ENCODE measurements at places on chromosomes 16 and 17. TPM values are rescaled to one million over a fixed set of nuclear protein-coding genes. Genes with fewer than 3 reads are reported as not detected.

ABCC12 gene
- not detected for polyA plus RNA-seq

GPT2 gene
- polyA plus RNA-seq, result 22.3 TPM

BRD7 gene
- polyA plus RNA-seq, result 51.7 TPM

SLC25A11 gene
- polyA plus RNA-seq, result 38.5 TPM

TNP2 gene
- polyA plus RNA-seq, result not detected

DNA sequence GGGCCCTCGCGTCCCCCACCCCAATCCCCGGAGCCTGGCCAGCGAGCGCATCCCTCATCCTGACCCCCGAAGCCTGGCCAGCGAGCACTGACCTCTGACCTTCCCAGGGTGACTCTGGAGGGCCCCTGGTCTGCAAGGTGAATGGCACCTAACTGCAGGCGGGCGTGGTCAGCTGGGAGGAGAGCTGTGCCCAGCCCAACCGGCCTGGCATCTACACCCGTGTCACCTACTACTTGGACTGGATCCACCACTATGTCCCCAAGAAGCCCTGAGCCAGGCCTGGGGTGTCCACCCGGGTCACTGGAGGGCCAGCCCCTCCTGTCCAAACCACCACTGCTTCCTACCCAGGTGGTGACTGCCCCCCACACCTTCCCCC lies 2.3 kb downstream of the TPSD1 start:
- DNase-seq, result no peak

DNA sequence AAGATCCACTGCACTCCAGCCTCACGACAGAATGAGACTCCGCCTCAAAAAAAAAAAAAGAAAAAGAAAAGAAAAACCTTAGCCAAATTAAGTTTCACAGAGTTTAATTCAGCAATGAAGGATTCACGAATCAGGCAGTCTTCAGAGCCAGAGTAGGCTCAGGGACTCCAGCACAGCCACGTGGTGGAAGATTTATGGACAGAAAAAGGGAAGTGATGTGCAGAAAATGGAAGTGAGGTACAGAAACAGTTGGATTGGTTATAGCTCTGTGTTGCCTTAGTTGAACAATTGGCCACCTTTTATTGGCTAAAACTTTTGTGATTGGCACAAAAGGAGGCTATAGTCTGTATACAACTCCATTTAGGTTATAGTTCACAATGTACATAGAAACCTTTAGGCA lies 256.6 kb downstream of the HS3ST3B1 start:
- no peak for DNase-seq

DNA sequence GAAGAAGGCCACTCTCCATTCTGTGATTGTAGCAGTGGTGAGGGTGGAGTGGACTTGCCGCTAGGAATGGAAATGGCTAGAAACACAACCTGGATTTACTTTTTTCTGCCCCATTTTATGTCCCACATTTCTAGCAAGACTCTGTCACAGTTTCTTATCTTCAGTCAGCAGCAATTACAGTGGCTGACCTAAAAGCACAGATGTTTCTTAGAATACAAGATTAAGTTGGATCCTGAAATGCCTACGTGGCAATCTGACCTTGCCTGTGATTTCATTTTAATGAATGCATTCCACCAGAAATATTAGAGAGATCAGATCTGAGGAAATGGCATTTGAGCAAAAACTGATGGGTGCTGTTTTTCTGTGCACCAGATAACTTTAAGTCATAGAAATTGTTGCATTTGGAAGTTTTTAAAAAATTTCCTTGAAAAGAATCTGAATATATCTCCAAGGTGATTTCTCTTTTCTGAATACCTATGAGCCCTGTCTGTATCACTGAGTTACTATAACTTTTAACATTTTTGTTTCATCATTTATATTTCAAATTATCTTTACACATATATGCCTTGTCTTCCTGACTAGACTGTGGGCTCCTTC lies 5.4 kb downstream of the HEATR3 start:
- no peak for DNase-seq

DNA sequence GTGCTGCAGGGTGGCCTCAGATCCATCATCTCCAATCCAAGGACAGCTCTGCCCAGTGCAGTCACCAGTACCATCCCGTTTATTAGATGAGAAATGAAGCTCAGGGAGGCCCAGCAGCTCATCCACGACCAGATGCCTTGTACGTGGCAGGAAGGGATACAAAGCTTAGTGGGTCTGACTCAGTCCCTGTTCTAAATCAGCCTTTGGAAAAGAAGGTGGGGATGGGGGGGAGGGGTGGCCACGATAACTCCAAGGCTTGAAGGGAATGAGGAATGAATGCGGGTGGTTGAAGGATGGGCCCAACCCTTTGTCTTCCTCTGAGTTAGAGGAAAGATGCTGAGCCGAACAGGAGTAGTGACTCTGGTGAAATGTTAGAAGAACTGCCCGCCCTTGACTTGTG lies 25.8 kb downstream of the LLGL2 start:
- DNase-seq, result no peak

GRCh38 chr17:82596296-82596695 lies 51.9 kb downstream of the WDR45B start:
- no peak for DNase-seq

- DNase-seq, result no peak
Observed at GRCh38 chr16:51404386-51404785, 253.3 kb upstream of the SALL1 start.

GRCh38 chr17:42997390-42997983 lies 732 bp upstream of the RPL27 start:
- DNase-seq, result no peak

DNA sequence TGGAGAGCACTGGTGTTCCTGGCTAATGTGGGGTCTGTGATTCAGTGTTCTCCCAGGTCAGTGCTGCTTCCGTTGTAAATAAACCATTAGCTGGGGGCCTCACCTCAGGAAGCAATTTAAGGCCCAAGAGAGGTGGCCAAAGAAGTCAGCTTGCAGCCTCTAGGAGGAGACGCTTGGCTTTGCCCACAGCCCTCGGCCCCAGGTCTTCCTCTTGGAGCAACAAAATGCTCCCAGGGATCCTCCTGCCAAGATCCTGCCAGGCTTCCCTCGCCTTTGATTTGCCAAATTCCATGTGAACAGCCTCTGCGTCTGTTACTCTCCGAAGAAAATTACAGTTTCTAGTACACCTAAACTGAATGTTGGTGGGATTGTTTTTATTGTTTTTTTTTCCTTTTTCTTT lies 62.4 kb upstream of the TBX2 start:
- no peak for DNase-seq

DNA sequence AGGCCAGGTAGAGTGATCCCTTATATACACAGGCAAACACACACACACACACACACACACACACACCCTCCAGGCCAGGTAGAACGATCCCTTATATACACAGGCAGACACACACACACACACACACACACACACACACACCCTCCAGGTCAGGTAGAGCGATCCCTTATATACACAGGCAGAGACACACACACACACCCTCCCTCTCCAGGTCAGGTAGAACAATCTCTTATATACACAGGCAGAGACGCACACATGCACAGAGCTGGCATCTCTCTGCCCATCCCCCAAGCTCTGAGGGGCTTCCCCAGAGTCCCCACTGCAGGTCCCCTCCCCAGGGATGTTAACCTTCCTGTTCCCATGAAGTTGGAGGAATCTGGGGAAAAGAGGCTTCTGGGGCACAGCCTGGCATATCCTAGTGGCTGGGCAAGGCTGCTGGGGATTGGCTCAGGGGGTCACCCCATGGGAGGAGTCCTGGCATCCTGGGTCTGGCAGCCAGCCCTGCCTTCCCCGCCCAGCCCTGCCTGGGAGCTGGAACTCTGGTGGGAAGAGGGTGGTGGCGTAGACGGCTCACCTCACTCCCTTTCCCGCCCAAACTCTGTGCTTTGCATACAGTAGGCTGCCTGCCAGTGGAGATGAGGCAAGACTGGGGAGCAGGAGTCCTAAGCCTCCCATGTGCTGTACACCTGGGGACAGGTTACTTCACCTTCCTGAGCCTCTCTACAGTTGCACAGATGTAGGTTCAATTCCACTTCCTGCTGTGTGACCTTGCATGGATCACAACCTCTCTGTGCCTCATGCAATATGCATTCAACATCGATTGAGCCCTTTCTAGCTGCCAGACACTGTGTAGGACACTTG lies 41.8 kb downstream of the TEKT5 start:
- no peak for DNase-seq

DNA sequence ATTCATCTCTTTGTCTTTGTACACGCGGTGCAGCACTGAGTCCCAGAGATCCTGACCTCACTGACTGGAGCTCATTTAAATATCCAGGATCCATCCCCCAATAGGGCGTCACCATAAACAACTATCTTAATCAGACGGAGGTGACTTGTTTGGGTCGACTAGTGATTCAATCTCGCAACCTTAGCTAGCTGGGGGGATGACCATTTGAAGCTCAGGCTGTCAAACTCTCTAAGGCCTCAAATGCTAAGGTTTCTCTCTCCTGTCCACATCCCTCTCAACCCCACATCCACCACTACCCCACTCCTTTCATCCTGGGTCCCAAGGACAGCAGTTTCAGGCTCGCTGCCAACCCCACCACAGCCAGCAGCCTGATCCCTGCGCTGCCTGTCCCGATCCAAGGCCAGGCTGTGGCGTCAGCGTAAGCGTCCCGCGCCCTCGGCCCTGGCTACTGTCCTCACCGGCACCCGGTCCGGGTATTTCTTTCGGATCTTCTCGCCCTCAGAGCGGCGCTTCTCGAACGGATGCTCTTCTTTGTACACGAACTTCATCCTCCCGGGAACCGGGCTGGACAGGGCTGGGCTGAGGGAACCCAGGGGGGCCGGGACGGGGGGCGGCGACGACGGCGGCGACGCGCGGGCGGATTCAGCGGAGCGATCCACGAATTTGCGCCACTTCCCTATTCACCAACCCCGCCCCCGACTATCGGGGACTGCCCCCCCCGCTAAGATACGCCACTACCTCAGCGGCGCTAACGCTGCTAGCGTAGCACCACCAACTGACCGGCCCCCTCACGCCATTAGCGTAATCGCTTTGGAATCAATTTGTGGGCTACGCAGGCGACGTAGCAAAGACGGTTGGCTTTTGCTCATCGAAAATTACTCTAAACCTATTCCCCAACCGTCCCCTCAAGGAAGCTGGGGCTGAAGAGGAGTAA lies at the start of gene GABARAP:
Gene GABARAP, minus strand, starts transcription at position 667 of the 934 bp plus-strand sequence. Its CDS starts 119 bp downstream, at position 548.
- no peak for DNase-seq

DNA sequence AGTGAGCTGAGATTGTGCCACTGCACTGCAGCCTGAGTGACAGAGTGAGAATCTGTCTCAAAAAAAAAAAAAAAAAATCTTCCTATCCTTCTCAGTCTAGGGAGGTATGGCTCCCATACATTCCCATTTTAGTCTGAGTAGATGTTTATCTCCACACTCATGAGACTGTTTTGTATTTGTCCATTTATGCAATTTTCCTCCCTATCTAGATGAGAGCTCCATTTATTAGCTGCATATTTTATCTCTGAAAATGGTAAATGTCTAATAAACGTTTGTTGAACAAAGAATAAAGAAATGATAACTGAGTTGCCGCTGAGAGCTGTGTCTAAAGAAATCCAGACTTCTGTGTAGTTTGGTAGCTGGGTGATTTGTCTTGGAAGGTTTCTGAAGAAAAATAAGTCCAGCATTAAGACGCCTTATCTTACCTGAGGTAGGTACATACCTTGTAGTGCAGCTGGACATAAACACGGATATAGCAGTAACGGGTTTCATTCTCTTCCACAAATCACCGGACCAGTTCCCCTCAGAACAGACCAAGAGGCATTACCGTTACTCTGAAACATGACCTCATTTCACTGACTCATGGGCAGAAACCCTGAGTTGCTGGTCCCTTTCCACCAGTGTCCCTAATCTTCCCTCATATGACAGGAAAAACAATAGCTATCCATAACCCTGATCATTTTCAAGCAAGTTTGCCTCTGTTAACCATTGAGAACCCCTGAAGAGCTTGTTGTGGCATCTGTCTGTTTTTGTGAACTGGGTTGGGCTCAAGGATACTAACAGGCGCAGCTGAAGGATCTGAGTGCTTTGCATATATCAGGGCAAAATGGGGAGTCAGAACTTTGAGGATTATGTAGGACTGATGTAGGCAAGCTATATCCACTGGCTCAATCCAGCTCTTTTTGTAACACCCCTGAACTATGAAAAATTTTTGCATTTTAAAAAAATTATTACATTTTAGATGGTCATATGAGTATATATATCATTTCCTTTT lies 177.4 kb upstream of the XYLT1 start:
- no peak for DNase-seq

DNA sequence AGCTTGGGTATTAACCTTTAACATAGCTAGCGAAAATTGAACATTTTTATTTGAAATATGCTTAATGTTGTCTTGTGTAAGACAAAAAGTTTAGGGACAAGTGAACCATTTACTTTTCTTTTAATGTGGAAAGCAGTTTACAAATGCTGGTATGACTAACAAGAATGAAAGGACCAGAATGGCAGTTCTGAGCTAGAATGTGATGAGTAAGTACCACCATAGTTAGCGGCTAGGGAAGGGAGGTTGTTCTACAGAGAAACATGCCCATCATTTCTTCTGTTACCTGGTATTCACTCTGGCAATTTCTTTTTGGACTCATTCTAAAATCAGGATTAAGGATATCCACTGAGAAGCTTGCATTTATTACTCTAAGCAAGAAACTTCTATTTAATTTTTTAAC lies 121.1 kb downstream of the WWOX start:
- no peak for DNase-seq

GRCh38 chr16:12672986-12673385 lies 130.7 kb downstream of the CPPED1 start:
- no peak for DNase-seq

DNA sequence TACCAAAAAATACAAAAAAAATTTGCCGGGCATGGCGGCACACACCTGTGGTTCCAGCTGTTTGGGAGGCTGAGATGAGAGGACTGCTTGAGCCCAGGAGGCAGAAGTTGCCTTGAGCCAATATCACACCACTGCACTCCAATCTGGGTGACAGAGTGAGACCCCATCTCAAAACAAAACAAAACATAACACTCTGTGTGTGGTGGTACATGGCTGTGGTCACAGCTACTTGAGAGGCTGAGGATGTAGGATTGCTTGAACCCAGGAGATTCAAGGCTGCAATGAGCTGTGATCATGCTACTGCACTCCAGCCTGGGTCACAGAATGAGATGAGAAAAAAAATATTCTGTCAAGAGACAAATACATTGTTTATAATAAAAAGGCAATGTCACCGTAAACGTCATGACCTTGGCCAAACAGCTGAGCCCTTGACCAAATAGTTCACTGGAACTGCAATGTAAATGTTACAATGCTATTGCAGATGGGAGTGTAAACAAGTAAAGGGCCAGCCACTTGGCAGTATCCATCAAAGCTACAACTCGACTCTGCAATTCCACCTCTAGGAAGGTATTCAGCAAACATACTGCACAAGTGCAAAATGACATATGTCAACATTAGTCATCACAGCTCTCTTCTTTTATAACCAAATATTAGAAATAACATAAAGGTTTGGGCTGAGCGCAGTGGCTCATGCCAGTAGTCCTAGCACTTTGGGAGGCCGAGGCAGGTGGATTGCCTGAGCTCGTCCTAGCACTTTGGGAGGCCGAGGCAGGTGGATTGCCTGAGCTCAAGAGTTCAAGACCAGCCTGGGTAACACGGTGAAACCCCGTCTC lies 16.9 kb downstream of the EARS2 start:
- no peak for DNase-seq

DNA sequence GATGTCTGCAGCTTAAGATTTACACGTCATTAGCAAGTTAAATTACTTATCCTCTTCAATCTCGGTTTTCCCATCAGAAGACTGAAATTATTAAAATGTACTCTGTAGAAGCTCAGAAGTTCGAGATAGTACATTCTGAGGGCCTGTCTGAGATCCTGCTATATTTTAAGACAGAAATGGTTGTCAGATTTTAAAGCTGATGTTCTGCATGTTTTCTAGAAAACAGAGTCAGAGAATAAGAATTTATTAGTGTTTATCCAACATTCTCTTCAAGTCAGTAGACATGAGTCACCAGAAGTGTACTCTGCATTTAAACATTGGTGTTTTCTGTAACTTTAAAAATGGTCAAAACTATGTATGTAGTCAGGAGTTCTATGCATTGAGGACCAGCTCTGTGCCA lies 155.2 kb upstream of the MYOCD start:
- peak; percentile 28 for DNase-seq
